ENCODE measurements at places on chromosomes 11 and 22. TPM values are rescaled to one million over a fixed set of nuclear protein-coding genes. Genes with fewer than 3 reads are reported as not detected.

GRCh38 chr11:134068829-134069425 is at the start of gene JAM3:
JAM3 (plus strand) TSS chr11:134069072; CDS start chr11:134069084, 12 bp downstream.
- H3K36me3 ChIP-seq: no peaks in the 10 kb centered on the region
- peak within 1 kb of the TSS; percentile 97 for H3K27ac ChIP-seq
- no peaks in the 10 kb centered on the region for H3K27me3 ChIP-seq

DNA sequence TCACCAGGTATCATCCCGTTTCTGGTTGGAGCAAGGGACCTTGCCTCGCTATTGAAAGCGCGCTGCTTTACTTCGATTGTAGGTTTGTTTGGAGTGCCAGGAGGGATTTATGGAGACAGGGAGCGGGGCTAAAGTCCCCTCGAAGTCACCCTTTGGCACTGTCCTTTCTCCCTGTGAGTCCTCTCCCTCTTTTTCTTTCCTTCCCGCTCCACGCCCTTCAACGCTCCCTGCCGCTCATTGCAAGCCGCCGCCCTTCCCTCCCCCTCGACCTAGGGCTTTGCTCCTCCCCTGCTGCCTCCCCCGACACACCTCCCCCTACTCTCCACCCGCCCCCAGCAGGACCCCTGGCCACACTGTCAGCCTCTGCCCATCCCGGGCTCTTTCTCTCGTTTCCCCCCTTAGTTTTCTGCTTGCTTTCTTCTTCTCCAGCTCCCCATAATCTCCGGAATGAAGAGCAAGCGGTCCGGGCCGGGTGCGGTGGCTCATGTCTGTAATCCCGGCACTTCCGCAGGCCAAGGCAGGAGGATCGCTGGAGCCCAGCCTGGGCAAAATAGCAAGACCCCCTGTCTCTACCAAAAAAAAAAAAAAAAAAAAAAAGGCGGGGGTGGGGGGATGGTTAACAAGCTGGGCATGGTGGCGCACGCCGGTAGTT is 41.0 kb downstream of the AHNAK start:
- peak overlapping the region; percentile 38 for H3K4me3 ChIP-seq
- no peaks in the 10 kb centered on the region for H3K36me3 ChIP-seq
- H3K27me3 ChIP-seq: no peaks in the 10 kb centered on the region
- H3K27ac ChIP-seq: peak overlapping the region; percentile 63
- DNase-seq: no peak

- H3K27me3 ChIP-seq: no peaks in the 10 kb centered on the region
- peaks cover 34% of the 10 kb centered on the region for H3K4me1 ChIP-seq
- no peak for DNase-seq
- no peak overlapping the region for H3K4me3 ChIP-seq
Observed at GRCh38 chr22:27107824-27108223, 450.4 kb downstream of the MIAT start.

The CACNA1I gene
- total RNA-seq: 1.2 TPM

All from vagina (tissue), 2 donors.